ENCODE measurements at places on chromosomes 11 and 22.

DNA sequence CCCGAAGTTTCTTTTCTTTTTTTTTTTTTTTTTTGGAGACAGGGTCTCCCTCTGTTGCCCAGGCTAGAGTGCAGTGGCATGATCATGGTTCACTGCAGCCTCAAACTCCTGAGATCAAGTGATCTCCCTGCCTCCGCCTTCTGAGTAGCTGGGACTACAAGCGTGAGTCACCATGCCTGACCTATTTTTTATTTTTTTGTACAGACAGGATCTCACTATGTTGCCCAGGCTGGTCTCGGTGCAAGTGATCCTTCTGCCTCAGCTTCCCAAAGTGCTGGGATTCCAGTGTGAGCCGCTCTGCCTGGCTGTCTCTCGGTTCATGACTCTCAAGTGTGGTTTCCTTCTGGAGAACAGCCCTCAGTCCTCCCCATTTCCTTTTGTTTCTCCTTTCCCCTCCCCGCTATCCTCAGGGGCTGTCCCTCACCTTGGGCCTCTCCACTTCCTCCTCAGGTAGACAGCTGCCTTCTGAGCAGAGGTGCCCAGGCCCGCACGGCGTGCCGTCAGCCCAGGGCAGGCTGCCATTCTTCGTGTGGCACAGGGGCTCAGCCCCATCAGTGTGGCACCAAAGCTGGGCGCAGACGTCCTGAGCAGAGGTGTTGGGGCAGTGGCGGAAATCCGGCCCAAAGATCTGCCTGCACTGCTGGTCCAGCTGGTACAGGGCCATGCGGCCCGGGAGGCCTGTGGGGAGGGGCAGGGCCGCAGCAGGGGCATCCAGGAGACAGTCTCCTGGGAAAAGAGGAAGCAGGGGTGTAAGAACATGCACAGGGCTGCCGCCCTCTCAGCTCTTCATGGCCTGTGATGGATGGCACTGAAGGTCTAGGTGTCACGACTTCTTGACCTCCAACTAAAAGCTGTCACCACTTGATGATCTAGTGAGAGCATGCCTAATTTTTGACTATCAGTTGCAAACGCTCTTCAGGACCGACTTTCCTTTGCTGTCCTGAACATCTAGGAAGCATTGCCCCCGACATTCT lies 14.0 kb downstream of the ADAMTS8 start:
- DNase-seq, result no peak

DNA sequence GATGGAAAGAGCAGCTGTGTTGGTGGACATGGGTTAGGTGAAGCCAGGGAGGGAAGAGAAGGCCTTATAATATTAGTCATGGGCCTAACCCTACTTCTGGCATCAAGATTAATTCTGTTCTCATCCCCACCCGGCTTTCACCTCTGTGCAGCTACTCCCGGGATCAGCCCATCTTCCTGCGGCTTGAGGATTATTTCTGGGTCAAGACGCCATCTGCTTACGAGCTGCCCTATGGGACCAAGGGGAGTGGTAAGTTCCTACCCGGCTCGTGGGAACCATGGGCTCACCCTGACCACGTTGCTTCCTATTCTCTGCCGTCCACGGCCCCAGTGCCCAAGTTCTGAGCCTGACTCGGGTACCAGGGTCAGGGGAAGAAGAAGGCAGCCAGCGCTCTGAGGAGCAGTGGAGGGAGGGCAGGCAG lies 51.6 kb downstream of the ST3GAL4 start:
- no peak for DNase-seq

GRCh38 chr11:62592146-62592815 lies 958 bp upstream of the TUT1 start:
- no peak for DNase-seq

- DNase-seq, result no peak
These were observed at the start of gene OR6A2 for GRCh38 chr11:6799402-6799801. Gene OR6A2 (minus strand): TSS chr11:6799689. CDS start chr11:6795708, 3,981 bp downstream.

DNA sequence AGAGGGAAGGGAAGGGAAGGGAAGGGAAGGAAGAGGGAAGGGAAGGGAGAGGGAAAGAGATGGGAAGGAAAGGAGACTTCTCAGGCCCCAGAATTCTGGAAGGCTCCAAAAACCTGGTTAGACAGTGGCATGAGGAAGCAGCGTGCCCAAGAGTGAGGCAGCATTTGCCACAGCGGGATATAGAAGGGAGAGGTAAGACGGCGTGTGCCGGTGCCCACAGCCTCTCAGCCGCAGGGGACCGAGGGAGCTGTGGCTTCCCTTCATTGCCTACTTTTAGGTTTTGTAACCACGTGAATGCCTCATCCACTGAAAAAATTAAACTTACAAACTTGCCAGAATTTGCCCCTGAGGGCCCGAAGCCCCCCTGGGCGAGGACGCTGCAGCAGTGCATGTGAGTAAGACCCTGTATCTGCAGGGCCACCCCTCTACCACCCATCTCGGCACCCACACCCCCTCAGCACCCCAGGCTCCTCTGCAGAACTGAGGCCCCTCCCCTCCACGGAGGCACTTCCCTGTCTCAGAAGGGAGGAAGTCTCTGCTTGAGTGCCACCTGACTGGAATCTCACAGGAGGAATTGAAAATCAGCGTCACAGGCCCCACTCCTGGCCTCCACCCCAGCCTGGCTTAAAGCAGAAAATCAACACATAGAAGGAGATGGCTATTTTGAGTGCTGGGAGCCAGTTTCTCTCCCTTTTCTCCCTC lies 58.1 kb downstream of the LINC01488 start:
- no peak for DNase-seq

DNA sequence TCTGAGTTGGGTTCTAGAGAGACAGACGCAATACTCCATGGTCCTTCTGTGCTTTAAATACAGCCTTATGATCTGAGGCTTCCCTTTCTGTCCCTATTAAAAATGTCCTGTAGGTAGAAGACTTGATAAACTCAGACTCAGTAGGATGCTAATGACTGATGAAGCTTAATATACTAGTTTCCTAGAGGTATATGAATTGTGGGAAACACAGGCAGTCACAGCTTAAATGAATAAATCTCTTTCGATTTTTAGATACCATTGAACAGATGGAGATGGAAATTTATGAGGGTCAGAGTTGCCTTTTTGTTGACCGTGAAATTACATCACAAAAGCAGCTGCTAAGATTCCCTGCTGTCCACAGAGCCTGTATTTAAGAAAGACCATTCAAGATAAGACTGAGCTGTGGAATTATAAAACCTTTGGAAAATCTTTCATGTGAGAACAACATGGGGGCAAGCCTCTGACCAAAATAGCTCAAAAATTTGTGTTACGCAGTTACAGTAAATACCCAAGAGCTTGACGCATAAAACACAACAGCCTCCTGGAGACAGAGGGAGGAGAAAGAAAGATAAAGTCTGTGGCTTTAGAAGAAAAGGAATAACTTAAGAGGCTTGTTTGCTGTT lies 172.3 kb downstream of the AASDHPPT start:
- no peak for DNase-seq

GRCh38 chr11:65826984-65827735 lies 6.6 kb upstream of the SNX32 start:
- peak; percentile 11 for DNase-seq

- DNase-seq, result no peak
These were observed 22.3 kb downstream of the TMEM123 start for GRCh38 chr11:102430158-102430836.

GRCh38 chr11:84234462-84235202 lies 948.5 kb upstream of the CCDC90B start:
- no peak for DNase-seq

DNA sequence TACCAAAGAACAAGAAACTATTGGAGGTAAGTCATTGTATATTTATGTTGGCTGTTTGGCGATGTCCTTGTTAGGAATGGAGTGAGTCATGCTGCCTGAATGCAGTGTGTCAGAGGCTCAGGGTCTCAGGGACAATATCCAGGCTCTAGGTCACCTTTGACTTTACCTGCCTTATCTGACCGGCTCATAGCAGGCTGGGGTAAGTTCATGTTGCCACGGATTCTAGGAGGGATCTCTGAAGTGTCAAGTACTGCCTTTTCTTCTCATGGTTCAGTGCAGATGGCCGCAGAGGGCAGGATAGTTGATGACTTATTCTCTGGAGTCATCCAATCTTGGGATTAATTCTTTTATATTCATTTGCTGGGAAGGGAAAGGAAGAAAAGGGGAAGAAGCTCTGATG lies 53.2 kb downstream of the SPON1 start:
- no peak for DNase-seq

- no peak for DNase-seq
These were observed 14.2 kb upstream of the TECTA start for GRCh38 chr11:121086866-121087265.

- DNase-seq, result no peak
These were observed 107.5 kb upstream of the SORL1-AS1 start for GRCh38 chr11:121560236-121560635.

DNA sequence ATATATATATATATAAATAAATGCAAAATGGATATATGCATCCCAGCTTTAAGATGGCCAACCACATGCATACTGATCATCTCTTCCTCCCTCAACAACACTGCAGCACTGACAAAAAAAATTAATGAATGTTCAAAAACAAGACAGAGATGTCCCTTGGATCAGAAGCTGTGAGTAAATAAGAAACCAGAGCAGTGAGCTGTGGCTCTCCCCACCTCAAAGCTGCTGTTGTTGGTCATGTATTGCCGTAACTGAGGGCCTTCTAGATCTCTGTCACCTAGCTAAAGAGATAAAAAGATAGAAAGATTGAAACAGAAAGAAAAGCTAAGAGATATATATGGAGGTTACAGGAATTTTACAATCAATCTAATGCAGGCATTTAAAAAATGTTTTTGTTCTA lies 15.5 kb upstream of the TMEM135 start:
- no peak for DNase-seq

- DNase-seq, result no peak
These were observed 6.5 kb upstream of the CERK start for GRCh38 chr22:46744581-46744980.

- DNase-seq, result no peak
These were observed 151.6 kb downstream of the FAT3 start for GRCh38 chr11:92376146-92376599.

- no peak for DNase-seq
These were observed 3.6 kb upstream of the TBC1D22A start for GRCh38 chr22:46758867-46759290.

DNA sequence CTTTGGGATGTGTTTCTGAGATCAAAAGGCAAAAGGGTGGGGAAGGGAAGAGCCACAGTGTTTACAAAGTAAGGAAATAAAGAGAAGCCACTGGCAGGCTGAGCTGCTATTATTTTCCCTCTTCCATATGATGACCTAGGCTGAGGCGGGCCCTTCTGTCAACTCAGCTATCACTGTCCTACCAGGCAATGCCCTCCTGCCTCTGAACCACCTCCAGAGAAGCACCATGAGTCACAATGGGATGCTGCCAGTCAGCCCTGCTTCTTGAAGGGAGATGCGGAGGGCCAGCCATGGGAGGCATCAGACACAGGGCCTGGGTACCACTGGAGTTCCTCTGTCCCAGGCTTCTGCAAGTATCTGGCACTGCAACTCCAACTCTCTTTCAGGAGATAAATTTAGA lies 107.9 kb upstream of the BID start:
- DNase-seq, result no peak

DNA sequence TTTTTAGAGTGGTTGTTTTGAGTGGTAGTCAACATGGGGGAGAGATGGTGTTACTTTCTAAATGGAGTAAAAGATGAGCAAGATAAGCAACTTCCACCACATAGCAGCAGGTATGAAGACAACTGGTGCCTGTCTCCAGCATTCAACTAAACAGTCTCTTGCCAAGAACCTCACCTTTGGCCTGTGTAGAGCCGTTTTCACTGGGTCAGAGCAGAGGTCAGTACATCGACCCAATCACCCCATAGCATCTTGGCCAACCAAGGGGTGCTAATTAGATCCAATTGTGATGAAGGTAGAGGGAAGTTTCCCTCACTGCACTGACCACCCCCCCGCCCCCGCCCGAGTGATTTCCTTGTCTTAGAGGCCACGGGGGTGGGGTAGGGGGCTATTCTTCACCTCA lies 188.2 kb downstream of the BLID start:
- DNase-seq, result no peak
